ENCODE measurements at places on chromosomes 12 and 14.

DNA sequence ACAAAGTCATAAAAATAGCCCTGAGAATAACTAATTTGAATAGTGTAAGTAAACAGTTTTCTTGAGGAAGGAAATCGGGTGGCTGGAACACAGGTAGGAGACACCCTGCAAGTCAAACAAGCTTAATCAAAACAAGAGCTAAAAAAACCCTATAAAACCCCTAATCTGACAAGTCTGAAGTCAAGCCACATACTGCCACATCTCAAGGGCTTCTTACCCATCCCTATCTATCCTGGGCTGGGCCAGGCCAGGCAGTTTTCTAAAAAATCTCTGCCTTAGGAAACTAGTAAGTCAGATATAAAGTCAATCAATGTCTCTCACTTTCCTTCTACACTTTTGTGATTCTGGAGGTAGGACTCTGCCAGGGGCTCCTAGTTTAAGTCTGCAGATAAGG is 15.3 kb downstream of the UBE2N start:
- DNase-seq = no peak

DNA sequence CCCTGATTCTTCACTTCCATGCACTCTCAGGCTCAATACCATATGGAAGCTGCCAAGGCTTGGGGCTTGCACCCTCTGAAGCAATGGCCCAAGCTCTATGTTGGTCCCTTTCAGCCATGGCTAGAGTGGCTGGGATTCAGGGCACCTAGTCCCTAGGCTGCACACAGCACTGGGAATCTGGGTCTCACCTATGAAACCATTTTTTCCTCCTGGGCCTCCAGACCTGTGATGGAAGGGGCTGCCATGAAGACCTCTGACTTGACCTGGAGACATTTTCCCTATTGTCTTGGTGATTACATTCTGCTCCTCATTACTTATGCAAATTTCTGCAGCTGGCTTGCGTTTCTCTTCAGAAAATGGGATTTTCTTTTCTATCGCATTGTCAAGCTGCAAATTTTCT is 124.0 kb downstream of the NTS start:
- no peak for DNase-seq

DNA sequence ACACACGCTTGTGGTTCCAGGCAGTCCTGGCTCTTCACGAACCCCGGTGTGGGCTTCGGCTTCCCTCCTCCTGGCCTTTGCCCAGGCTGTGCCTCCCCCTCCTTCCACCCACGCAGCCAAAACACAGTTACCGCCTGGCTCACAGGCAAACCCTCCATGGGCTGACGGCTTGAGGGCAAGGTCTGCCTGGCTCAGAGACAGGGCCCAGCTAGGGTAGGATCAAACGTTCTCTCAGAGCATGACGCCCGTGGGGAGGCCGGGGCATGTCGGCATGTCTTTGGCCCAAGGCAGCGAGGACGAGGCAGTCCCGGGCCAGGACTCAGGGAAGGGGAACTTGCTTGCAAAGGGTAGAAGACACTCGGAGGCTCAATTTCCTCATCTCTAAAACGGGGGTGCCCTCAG is 2.1 kb downstream of the SLC25A47 start:
- DNase-seq = no peak

DNA sequence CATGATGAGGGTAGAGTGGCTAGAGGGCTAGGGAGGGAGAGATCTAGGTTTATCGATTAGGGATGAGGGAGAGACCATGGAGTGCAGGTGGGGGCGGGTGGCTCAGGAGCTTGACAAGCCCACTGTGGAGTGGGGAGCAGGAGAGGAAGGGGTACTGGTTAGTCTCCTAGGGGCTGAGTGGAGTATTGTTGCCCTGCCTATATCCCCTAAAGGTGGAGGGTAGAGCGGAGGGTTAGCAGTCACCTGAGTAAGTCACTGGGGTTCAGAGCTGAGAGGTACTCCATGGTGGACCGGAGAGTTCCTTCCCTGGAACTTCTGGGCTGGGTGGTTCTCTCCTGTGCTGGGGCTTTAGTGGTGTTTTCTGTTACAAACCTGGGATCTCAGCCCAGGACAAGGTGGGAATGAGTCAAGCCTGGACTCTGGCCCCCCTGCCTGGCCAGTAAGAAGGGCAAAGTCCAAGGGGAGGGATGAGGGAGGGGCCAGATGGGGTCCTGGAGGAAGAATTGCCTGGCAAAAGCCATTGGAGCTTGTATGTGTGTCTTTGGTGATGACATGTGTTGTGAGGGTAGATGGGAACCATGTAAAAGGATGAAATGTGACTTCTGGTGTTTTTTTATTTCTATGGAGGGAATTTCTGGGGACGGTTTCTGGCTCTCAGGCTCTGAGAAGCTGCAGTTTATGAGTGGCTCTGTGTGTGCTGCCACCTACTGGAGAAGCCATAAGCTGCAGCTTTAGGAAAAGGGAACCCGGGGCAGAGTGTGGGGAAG is at the start of gene CIDEB:
CIDEB (minus strand) TSS at position 403 of the 767 bp plus-strand sequence; CDS start at position 284, 119 bp downstream.
- peak; percentile 44 for DNase-seq

- no peak for DNase-seq
These were observed 11.9 kb downstream of the FGF6 start for GRCh38 chr12:4433745-4434058.

DNA sequence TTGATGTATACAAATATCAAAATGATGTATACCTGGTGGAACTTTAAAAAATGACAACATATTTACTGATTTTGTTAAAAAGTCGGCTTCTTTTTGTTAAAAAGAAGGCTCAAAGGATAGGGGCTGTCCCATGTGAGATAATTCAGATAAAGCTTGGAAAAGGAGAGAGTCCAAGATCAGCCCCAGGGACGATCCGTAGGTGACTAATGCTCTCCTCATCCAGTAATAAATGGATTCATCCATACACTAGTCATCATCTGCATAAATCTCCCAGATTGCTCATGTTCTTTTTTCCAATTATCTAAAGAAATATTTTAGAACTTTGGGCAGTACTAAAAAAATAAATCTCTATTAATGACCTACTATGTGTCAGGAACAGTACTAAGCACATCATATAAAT is 23.4 kb upstream of the FSCB start:
- peak; percentile 17 for DNase-seq

DNA sequence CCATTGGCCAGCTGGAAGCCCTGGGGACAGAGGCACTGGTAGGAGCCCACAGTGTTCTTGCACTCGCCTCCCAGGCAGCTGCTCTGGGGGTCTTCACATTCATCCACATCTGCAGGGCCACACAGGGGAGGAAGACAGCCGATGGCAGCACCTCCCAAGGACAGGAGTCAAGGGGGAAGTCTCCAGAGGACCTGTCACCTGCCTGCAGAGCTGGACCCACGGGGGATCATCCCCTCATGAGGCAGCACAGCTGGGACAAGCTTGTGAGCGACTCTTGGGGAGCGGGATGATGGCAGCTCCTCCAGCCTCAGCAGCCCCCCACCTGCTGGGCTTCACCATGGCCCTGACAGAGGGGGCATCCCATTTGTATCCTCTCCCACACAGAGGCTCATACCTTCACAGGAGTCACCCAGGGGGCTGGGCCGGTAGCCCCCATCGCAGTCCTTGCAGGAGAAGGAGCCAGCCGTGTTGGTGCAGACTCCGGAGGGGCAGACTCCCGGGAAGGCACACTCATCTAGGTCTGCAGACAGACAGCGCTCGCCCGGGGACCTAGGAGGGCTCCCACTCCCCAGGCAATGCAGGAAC is 15.4 kb downstream of the ISCA2 start:
- DNase-seq = no peak

GRCh38 chr14:19918553-19919264 is 1.7 kb upstream of the OR4K5 start:
- DNase-seq = no peak

- DNase-seq = no peak
These were observed 5.9 kb upstream of the ITGB7 start for GRCh38 chr12:53212931-53213330.

- no peak for DNase-seq
These were observed 32.6 kb downstream of the COCH start for GRCh38 chr14:30906752-30907658.

DNA sequence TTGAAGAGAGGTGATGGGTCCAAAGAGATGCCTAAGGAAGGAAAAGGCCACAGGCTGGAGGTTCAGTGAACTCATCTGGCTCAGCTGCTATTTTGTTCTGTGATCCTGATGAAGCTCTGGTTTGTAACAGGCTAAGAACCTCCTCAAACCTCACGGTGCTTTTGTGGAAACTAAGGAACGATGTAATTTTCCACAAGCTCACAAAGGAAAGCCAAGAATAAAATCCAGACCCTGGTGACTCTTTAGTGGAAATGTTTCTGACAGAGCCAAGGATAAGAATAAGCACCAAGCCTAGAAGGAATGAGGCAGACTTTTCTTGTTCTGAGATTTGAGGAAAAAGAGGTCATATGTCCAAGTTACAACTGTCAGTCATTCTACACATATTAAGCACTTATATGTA is 93.6 kb downstream of the SLC24A4 start:
- no peak for DNase-seq
